ENCODE measurements at places on chromosomes 3 and 15.

- no peak for DNase-seq
Observed at GRCh38 chr3:190359813-190360212, 28.1 kb upstream of the CLDN16 start.

- DNase-seq, result no peak
Observed at GRCh38 chr3:32492684-32493436, 9.8 kb downstream of the CMTM6 start.

- DNase-seq, result no peak
Observed at GRCh38 chr3:89467898-89468363, 360.5 kb downstream of the EPHA3 start.

- DNase-seq, result no peak
Observed at GRCh38 chr3:187025254-187025655, 94.9 kb downstream of the ST6GAL1 start.
